Smooth muscle cell of the brain vasculature (primary cell): ENCODE measurements at places on chromosomes 13 and 19.
A peak's percentile ranks its signal among the peaks of the same experiment; 100 is the strongest.

DNA sequence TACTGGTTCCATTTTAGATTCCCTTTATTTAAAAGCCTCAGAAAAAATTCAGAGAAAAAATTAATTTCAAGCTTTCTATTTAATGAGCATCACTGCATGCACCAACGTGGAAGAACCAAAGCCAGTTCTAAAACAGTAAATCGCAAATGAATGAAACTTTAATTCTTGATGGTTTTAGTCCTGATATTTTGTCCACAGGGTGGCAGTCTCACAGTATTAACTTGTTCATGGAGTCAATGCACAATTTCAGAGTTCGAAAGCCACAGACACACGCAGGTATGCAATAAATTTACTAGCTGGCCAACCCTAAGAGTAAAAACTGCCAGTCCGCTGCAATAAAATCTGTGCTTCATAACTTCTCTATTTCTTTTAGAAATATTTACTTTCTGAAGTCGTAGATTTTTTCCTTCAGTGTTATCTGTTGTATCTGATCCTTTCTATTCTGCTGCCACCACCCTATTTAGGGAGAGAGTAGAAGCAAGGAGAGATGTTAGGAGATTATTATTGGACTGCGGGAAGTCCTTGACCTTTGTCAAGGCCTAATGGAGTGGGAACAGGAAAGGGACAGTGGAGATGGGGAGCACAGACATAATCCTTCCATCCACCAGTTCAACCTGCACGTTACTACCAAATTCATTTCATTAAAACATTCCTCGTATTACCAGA, 7.0 kb upstream of the WBP4 start:
- DNase-seq = no peak

DNA sequence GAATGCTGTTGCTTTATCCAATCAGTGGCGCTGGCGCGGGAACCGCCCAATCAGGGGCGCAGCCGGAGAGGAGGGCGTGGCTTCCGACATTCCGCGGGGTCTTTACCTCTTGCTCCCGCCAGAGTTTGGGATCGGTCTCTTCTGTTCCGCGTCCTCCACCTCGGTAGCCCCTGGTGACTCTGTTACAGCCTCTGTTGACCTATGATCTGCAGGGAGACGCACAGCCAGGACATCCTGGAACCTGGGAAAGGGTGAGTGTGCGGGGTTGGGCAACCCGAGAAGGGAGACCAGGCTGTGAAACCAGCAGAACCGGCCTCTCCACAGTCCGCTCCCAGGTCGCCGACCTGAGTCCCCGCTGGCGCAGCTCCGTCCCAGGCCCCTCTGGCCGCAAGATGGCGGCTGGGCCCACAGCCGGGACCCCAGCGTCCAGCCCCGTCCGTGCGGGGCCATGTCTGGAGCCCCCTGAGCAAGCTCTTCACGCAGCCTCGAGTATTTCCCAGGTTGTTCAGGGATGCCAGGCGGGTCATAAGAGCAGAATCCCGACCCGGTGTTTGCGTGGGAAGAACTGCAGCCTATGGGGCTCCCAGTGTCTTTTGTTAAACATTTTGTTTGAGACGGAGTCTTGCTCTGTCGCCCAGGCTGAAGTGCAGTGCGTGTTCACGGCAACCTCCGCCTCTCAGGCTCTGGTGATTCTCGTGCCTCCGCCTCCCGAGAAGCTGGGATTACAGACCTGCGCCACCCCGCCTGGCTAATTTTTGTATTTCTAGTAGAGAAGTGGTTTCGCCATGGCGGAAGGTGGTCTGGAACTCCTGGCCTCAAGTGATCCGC, 4.4 kb upstream of the ZNF681 start:
- DNase-seq = no peak

DNA sequence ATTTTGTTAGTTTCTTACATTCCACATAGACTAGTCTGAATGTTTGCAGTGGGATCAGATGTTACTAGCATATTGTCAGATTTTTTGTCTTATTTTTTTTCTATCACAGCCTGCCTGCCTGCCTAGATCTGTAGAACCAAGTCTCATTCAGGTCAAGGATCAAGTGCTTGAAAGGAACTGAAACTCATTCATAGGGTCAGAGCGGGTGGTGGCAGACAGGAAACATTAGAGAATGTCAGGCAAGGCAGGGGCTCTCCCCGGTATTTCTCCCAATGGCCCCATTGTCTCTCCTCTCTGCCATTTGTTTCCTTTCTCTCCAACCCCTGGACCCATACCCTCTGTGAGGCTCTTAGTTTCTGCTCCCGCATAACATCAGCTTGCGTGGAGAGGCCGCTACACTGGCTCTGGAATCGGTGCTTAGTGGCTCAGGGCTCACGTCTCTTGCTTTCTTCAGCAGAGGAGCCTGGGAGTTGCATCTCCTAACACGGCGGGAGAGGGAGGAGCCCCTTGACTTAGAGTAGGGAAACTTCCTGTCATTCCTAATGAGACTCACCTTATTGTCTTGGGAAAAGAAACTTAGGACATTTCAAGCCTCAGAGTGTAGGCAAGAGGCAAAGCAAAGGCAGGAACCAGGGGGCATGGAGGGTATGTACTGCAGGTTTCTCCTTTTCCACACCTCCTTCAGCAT, 35.6 kb upstream of the SPATA13 start:
- no peak for DNase-seq

DNA sequence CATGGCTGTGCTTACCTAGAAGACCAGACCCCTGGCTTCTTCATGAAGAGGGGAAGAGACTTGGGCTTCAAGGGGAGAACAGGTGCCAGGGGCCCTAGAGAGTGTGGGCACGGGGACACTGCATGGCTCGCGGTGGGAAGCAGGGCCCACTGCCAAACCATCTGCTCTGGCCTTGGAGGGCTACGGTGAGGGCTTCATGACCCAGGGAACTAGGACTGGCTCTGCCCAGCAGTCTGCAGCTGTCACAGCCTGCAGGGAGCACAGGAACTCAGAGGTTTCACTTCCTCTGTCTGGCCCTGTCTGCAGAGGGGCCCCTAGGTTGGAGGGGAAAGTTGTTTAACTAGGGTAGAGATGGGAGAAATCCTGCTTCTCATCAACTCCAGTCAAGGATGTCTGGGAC, 4.3 kb downstream of the ERCC1 start:
- DNase-seq = no peak

GRCh38 chr13:85313761-85314503, 485.3 kb downstream of the SLITRK6 start:
- no peak for DNase-seq

GRCh38 chr19:20162821-20163220, 4.2 kb upstream of the ZNF486 start:
- DNase-seq = no peak

DNA sequence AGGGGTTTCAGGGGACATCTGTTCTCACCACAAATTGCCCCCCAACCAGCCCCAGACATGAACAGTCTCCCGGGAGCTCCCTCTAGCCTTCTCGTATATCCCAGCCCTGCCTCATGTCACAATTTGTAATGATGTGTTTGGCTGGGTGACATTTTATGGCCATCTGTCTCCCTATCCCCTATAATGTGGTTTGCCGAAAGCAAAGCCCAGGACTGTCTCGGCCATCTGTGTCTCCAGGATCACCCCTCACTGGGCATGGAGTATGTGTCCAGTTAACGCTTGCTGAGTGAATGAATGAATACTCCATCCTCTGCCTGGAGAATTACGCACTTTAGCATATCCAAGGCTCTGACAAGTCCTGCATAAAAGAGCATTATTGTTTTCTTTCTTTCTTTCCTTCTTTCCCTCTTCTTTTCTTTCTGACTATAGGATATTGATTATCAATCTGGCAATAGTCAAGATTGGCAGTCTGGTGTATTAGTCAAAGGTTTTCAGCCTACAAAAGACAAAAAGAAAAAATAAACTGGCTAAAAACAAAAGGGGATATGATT, 15.1 kb downstream of the HPN start:
- no peak for DNase-seq

- no peak for DNase-seq
Measured at GRCh38 chr13:110372676-110373075, 65.6 kb downstream of the COL4A2 start.

DNA sequence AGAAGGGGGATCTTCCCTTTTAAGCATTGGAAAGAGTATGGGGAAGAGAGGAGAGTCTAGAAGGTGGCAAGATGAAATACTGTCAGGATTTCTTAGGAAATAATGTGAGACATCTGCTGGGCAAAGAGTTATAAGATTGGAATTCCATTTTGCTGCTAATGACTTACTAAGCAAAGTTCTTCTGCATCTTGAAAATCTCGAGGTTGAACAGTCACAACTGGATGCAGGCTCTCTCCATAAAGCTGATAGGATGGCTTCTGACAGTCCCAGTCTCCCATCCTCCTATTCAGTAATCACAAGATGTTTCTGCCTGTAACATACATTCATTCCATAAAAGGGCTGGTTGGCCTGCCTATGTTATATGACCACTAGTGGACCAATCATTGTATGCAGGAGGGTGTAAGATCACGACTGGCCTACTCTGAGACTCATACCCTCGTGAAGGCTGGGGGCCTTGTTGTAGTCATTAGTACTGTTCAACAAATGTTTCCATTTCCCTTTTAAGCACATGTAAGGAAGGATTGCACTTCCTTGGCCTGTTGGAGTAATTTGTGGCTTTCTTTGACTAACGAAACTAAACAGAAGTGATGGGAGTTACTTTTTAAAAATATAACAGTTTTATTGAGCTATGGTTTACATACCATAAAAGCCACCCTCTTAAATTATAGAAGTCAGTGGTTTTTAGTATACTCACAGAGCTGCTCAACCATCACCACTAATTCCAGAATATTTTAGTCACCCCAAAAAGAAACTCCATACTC, 45.0 kb upstream of the TDRD3 start:
- no peak for DNase-seq

DNA sequence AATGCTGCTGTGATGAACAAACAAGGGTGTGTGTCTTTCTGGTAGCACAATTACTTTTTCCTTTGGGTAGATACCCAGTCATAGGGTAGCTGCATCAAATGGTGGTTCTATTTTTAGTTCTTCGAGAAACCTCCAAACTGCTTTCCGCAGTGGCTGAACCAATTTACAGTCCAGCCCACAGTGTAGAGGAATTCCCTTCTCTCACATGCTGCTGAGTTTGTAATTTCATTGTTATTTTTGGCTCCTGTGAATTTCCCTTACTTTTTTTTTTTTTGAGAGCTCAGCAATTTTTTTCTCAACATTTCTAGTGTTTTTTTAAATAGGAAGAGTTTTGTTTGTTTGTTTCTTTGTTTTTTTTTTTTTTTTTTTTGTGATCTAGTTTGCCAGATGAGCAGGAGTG, 37.5 kb upstream of the ADGRE1 start:
- DNase-seq = no peak

- peak; percentile 85 for DNase-seq
Measured at GRCh38 chr19:10191347-10191746, 3.4 kb downstream of the DNMT1 start.

DNA sequence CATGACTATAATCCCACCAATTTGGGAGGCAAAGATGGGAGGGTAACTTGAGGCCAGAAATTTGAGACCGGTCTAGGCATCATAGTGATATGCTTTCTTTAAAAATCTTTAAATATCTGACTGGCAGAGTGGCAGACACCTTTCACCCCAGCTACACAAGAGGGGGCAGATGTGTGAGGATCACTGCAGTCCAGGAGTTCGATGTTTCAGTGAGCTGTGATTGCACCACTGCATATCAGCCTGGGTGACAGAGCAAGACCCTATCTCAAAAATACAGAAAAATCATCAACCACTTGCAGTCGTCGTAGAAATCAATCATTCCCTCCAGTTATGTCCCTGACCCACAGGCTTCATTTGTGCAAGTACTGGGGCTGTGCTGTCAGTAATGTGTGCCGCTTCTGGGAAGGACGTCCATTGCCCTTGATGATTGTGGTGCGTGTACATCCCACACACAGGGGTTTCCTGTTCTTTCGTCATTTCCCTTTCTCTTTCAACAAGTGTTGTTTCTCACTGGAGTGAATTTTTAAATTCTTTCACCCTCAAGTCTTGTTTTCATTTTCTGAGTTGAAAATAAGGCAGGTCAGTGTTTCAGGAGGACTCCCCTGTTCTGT, 1.4 kb downstream of the LGALS14 start:
- DNase-seq = no peak

GRCh38 chr19:1487576-1488281, 2.4 kb downstream of the PCSK4 start:
- DNase-seq = no peak

- no peak for DNase-seq
Measured at GRCh38 chr19:11164879-11165406, 9.4 kb upstream of the SPC24 start.

DNA sequence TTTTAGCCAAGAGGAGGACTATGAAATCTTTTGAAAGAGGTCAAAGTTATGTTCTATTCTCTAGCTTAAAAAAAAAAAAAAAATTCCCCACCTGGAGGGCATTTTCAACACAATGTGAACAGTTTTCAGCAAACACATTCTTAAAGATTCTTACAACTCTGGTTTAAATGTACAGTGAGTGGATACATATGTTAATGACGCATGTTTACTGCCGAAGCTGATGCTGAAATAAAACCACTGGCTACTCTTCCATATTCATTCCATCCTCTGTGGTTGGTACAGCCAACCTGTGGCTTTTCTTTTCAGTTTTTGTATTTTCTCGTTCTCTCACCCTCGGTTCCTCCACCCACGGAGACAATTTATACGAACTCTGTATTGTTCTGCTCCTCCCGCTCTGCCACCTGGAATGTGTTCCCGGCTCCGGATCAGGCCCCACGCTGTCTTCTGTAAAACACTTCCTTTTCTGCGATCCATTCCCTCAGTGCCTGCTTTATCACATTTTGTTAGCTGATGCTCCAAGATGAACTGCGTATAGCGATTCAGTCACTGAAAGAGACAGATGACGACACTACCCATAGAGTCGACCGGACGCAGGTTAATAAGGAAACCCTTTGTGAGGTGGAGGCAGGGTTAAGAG, 466.4 kb upstream of the ARGLU1 start:
- no peak for DNase-seq

- DNase-seq = no peak
Measured at GRCh38 chr13:50589651-50590054, 253.8 kb downstream of the DLEU7 start.

DNA sequence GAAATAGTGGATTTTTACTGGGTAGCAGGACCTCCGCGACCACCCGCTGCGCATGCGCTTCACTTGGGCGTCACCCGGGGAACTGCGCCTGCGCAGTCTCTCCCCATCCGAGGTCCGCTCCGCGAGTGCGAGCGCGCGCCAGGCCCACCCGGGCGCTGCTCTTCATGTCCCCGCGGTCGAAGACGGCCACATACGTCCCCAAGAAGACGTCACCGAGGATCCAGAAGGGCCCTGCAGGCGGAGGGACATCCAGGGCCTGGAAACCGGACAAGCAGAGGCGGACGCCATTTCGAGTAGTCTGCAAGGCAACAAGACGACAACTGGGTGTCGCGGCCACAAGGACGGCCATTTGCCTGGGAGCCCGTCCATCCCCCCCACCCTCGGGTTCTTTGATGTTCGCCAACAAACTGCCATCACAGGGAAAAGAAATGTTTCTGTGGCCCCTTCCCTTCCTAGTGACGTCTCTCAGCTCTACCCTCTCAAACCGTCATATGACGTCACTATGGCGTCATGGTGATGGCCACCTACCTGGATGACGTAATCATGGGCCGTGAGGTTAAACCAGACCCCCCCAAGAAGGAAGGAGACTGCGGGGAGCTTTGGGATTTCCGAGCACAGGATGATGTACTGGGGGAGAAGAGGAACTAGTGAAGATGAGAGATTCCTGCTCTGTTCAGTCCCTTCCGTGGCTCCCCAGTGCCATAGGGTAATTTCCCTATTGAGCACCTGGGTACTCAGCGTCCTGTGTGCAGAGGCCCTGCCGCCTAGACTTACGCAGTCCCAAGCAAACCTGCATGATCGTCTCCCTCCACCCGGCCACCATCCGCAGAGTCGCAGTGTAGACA, 6.7 kb downstream of the NAPSA start:
- no peak for DNase-seq
